ENCODE measurements at places on chromosomes 7 and 10.
A peak's percentile ranks its signal among the peaks of the same experiment; 100 is the strongest.

GRCh38 chr7:121446526-121446925 is 50.4 kb upstream of the FAM3C start:
- no peak for DNase-seq

DNA sequence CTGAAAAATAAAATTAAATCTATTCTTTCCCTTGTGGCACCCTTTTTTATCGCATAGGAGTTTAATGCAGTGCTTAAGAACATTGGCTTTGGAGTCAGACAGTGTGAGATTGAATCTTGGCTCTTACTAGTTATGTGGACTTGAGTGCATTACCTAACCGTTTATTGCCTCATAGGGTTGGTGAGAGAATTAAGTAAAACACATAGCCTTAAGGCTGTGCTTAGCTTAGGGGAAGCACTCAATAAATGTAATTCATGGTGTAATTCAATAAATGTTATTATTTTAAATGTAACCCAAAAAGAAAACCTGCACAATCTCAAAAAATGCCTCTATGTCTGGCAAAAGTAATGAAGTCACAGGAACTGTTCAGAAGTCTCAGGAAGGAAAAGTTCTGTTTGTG is 2.7 kb downstream of the STK17A start:
- peak; percentile 71 for DNase-seq

GRCh38 chr7:100152404-100152803 is 3.7 kb downstream of the LAMTOR4 start:
- peak; percentile 57 for DNase-seq

GRCh38 chr7:81361769-81362312 is 408.0 kb downstream of the HGF start:
- no peak for DNase-seq

GRCh38 chr10:63681993-63682697 is 160.9 kb downstream of the REEP3 start:
- DNase-seq: no peak

DNA sequence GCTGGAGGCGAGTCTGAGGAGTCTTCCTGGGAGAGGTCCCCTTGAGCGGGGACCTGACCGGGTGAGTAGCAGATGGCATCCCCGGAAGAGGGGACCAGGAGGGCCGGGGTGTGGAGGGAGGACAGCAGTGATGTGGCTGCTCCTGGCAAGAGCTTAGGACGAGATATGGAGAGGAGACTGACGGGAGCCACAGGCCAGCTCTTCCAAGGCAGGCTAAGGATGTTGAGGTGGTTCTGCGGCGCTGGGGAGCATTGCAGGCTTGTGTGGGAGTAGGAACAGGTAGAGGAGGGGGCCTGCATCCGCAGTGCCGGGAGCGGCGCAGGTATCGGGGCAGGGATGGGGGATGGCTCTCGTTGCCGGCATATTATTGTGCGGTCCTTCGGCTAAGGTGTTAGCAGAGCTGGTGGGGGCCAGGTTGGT is 76.7 kb upstream of the ANLN start:
- no peak for DNase-seq
